Posterior vena cava (tissue), 2 donors: ENCODE measurements at places on chromosomes 7 and 10. TPM values are rescaled to one million over a fixed set of nuclear protein-coding genes. Genes with fewer than 3 reads are reported as not detected.

DNA sequence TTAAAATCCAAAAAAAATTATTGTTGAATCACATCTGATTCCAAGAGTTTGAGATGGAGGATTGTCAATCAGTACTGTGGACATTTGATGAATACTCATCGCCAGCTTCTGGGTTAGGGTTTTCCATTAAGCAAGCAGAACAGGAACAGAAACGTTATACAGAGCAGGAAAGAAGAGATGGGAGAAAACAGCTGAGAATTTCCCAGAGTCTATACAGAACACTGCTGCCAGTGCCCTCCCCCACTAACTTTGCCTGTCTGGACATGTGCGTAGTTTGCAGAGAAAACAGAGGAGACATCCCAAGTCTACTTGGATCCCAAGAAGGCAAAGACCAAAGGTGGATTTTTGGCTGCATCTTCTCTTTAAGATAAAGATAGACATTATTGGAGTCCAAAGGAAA lies 19.0 kb downstream of the C10orf90 start:
- DNase-seq: no peak

The PRLHR gene
- total RNA-seq: not detected

GRCh38 chr7:141541375-141541774 lies 9.8 kb upstream of the AGK start:
- DNase-seq: no peak

- no peak for DNase-seq
These were observed 3.2 kb downstream of the AMZ1 start for GRCh38 chr7:2691011-2691707.

- peak; percentile 74 for DNase-seq
These were observed at the start of gene CFTR for GRCh38 chr7:117479225-117480054. CFTR (plus strand) TSS chr7:117480025; CDS start chr7:117480095, 70 bp downstream.

DNA sequence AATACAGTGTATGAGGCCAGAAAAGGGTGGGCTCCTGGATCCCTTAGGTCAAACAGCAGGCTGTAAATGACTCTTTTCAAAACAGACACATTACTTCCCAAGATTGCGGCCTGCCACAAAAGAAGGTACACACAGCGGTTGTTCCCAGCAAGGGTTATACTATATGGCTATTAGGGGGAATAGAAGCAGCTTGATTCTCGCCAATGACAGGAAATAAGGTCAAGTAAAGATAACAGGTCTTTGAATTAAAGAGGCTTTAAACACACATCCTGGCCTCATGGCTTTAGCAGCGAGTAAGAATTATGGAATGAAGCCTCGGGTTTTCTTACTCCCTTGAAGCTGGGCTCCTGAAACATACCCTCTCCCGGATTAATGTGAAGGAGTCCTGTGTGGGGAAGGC lies 58.3 kb downstream of the CYP26A1 start:
- no peak for DNase-seq
